ENCODE measurements at places on chromosomes 4 and X.
A peak's percentile ranks its signal among the peaks of the same experiment; 100 is the strongest.

GRCh38 chr4:121711263-121712000 is 14.7 kb upstream of the ANXA5 start:
- DNase-seq: peak; percentile 32

DNA sequence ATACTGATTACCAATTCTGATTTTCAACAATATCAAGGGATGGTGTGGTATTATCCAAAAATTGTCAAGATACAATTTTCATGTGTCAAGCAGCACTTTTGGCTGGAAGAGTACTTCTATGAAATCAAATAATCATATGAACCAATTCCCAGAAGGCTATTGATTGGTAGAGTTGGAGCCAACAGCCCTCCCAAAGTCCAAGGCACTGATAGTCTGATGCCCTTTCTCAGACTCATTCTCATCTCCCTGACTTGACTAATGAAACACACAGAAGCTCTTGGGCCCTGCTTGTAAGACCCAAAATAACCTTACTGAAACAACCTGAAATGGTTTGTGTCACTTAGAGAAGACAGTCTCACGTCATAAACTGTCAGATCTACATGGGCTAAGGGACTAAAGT is 48.9 kb downstream of the ATP11C start:
- no peak for DNase-seq

- DNase-seq: no peak
Observed at GRCh38 chr4:39660045-39660444, 21.4 kb upstream of the SMIM14 start.

DNA sequence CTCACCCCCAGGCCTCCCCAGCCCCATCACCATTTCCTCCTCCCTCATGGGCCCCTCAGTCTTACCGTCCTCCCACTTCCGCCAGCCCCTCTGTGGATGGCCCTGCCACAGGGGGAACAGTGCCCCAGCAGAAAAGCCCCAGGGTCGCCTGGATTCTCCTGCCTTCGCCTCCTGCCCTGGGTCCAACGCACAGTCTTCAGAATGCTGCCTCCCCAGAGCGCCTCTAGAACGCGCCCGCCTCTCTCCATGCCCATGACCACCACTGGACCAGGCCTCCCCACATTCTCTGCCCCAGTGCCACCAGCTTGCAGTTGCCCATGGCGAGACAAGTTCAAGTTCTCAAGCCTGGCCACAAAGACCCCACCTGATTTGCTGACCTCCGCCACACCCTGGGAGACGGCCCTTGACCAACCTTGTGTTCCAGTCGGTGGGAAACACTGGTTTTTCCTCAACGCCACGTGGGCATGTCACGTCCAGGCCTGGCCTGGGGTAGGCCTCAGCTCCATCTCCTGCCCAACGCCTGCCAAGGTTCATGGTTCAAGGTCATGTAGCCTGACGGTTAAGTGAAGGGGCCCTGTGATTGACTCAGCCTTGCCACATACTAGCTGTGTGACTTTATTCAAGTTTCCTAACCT is 634 bp upstream of the PLXNB3 start:
- no peak for DNase-seq

DNA sequence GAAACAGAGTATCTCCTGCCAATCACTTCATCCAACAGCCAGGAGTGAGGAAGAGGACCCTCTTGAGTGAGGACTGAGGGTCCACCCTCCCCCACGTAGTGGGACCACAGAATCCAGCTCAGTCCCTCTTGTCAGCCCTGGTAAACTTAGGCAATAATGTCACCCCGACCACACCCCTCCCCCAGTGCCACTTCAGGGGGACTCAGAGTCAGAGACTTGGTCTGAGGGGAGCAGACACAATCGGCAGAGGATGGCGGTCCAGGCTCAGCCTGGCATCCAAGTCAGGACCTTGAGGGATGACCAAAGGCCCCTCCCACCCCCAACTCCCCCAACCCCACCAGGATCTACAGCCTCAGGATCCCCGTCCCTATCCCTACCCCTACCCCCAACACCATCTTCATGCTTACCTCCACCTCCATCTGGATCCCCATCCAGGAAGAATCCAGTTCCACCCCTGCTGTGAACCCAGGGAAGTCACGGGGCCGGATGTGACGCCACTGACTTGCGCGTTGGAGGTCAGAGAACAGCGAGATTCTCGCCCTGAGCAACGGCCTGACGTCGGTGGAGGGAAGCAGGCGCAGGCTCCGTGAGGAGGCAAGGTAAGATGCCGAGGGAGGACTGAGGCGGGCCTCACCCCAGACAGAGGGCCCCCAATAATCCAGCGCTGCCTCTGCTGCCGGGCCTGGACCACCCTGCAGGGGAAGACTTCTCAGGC is at the start of the genes CSAG1 and MAGEA12:
Gene CSAG1 (minus strand): TSS at position 461 of the 715 bp plus-strand sequence. CDS start 1,261 bp downstream, outside the sequence.
Gene MAGEA12 (plus strand): TSS at position 497 of the 715 bp plus-strand sequence. CDS start 2,405 bp downstream, outside the sequence.
- DNase-seq: no peak

GRCh38 chr4:94744850-94745249 is 12.9 kb upstream of the BMPR1B start:
- no peak for DNase-seq

- no peak for DNase-seq
Observed at GRCh38 chrX:109619771-109620170, 5.2 kb downstream of the KCNE5 start.

- no peak for DNase-seq
Observed at GRCh38 chr4:8856835-8857621, 14.6 kb downstream of the HMX1 start.

DNA sequence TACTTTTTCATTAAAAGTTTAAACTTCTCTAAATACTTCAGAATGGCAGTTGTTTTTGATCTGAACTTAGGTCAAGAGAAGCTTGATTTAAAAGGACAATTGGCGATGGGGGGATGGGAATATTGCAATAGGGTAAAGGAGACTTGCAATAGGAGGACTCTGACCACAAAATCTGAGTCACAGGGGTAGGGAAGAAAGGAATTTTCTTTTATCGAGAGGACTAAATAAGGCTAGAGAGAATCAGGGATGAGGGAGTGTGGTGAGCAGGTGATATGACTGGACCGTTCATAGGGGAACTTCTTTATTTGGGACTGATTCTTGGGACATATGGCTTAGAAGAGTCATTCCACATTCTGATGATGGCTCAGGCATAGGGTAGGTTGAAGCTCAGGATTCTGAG is 1260.2 kb downstream of the ADGRL3 start:
- DNase-seq: no peak

- no peak for DNase-seq
Observed at GRCh38 chr4:123037804-123038203, 115.4 kb upstream of the NUDT6 start.

- DNase-seq: no peak
Observed at GRCh38 chr4:85114526-85114925, 148.0 kb upstream of the WDFY3 start.

GRCh38 chrX:11265352-11265751 is 27.9 kb upstream of the AMELX start:
- DNase-seq: no peak

GRCh38 chr4:91064157-91064853 is 937.1 kb downstream of the CCSER1 start:
- no peak for DNase-seq

- DNase-seq: no peak
Observed at GRCh38 chrX:26915064-26915463, 548.1 kb downstream of the PPP4R3C start.

DNA sequence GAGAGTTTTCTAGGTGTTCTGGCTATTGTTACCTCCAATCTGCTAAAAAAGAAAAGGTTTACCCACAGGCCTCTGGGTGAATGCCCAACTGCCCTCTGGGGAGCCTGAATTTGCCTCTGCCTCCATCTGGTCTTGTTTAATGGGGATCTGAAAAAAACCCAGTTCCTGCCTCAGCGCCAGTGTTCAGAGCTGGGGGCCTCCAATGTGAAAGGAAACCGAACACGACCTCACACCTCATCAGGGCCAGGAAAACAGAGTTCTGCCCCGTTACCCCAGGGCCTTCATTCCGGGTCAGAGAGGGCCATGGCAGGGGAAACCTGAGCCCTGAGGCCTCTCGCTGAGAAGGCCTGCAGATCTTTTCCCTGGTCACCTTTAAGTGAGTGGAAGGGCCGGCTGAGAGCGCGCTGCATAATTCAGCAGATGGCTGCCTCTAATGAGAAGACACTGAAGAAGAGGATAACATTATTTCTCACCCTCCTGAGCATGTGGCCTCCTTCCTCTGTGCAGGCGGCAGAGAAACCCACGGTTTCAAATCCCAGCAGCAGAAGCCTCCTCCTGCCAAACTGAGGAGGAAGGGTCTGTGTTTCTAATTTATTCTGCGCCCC is 6.8 kb downstream of the SEPTIN6 start:
- DNase-seq: no peak

- DNase-seq: no peak
Observed at GRCh38 chrX:17377091-17377717, 2.2 kb downstream of the NHS start.

- no peak for DNase-seq
Observed at GRCh38 chr4:158428242-158428641, 93.4 kb upstream of the RXFP1 start.

DNA sequence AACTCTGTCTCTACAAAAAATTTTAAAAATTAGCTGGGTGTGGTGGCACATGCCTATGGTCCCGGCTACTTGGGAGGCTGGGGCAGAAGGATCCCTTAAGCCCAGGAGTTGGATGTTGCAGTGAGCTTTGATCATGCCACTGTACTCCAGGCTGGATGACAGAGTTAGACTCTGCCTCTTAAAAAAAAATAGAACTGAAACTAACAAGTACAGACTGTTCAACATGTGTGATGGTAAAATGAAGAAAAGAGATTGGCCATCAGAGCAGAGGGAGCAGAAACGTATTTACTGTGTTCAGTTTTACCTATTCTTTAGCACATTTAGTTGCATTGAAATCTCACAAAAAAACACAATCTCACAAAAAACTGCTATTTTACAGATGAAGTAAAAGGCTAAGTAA is 77.9 kb upstream of the NAP1L5 start:
- no peak for DNase-seq

DNA sequence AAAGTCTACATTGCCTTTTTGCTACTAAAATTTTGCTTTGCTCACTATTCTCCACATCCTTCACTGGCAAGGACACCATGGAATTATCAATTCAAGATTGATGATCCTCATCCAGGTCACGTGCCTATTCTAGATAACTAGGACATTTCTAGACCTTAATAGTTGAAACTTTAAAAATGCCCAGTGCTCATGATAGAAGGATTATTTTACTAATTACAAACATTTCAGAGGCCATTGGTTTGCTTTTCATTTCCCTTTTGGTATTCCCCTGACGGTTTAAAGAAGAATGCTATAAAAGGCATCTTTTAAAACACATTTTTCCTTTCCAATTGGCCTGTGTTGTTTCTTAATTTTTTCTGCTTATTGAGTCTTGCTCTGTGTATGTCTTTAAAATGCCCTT is 249.4 kb downstream of the NDST4 start:
- no peak for DNase-seq

DNA sequence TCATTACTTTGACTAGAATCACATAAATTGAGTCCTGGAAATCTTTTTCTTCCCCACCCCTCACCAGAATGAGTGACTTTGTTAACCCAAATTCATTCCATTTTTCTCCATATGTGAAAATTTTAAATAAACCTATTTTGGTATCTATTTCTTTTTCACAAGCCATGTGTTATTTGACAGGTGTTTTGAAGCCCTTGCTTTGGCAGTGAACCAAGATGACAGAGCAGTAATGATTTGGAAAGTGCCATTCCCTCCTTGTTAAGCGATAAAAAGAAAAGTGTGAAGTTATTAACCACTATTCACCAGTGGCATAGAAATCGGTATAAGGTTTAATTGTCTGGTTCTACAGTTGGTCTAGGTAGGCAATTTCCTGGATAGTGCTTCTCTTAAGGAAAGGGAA is 66.1 kb downstream of the POLA1 start:
- no peak for DNase-seq

DNA sequence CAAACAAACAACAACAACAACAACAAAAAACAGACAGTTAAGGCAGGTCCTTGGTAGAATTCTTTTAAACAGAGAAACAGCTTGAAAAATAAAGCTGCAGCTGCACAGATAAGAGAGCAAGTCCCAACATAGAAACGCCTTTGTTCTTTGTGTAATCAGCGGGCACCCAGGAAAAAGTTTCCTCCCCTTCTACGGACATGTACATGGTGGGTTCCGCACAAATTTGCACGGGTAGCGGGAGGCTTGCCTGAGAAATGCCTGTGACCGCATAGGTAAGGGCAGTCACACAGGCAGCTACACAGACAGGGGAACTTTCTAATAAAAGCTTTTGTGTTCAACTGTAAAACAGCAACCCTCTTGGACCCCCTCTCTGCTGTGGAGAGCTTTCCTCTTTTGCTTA is 25.7 kb upstream of the CT47A1 start:
- DNase-seq: no peak
